ENCODE measurements at places on chromosomes 12 and 14.
A peak's percentile ranks its signal among the peaks of the same experiment; 100 is the strongest.

DNA sequence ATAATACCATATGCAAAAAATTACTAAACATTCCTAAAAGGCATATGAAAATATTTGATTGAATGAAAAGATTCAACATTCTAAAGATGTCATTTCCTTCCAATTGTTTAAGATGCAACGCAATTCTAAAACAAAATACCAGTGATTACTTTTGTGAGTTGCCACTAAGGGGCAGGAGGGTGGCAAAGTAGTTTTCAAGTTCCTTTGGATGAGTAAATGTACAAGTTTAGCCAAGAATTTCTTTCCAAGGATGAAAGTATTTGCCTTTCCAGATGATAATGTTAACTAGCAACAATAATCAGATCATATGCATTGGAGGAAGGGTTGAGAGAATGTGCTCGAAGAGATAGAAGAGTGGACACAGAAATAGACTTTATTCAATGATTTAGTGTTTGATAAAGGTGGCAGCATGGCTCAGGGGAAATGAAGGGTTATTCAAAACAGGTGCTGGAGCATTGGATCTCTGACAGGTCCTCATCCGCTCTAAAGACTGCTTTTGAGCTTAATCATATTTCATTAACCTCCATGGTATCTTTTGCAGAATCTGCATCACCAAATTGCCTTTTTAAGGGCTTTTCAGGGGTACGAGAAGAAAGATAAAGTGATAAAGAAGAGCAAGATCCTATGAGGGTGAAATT lies 678.5 kb upstream of the TBX3 start:
- no peak for DNase-seq

DNA sequence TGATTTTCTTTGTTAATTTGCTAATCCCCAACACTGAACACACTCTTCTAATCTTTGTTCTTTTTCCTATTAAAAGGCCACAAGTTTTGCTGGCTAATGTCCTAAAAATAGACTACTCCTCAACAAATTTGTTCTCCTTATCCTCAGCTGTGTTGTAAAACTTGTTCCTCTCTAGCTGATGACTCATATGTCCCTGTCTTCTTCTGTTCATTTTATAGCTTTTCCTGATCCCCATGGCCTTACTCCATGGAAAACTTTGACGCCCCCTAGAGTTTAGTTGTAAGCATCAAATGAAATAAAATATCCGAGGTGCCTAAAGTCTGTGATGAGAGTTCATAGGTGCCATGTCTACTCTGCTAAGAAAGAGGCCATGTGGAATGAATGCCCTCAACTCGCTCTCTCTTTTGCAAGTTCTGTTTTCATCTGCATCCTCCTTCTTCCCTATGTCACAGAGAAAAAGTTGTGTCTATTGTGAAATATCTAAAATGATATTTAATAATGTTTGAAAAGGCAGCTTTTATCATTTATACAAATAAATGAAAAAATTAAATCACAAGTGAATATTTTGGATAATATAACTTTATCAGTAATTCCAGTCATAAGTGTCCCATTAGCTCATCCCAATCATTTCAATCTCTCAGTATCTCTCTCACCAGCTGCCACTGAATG lies 237.9 kb downstream of the IPO8 start:
- DNase-seq, result peak; percentile 69

DNA sequence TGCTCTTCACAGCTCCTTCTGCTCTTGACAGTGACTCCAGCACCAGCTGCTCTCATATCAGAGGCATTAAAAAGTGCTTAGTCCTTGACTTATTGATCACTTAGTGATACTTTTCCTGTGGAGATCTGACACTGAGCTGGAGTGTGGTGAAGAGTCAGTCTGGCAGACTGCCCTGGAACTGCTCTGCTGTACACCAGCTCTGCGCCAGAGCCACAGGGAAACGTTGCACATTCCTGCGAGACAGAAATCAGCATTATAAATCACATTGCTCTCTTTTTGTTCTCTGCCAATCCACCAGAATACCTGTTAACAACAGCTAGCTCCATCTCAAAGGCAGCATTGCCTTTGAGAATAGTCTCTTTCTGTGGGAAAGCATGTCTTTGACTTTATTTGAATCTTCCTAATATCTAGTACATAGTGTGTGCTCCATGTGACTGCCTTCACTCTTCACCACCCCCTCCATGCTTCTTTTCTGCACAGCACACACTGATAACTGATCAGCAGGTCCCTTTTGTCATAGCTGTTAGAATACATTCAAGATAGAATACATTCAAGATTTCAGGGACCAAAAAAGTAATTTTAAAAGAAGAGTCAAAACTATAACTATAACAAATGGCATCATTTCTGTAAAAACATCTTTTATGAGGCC lies 48.2 kb upstream of the VSX2 start:
- DNase-seq, result no peak

DNA sequence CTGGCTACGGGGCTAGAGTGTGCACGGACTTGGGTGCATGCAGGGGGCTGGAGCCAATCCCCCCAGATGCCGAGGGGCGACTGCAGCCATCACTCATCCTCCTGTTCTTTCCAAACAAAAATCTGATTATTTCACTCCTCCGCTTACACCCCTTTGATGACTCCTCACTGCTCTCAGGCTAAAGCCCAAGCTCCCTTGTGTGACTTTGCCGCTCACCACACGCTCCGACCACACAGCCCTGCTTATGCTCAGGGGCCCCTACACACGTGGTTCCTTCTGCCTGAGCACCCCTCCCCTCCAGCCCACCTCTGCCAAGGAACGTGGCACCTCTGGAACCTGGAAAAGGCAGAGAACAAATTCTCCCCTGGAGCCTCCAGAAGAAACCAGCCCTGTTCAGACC lies 13.7 kb downstream of the CHFR start:
- no peak for DNase-seq

GRCh38 chr14:92768795-92769194 lies 20.4 kb upstream of the LGMN start:
- DNase-seq, result no peak

GRCh38 chr12:113134521-113134951 lies 1.0 kb downstream of the RASAL1 start:
- no peak for DNase-seq

GRCh38 chr14:81516986-81517797 lies 16.5 kb downstream of the SEL1L start:
- DNase-seq, result no peak

DNA sequence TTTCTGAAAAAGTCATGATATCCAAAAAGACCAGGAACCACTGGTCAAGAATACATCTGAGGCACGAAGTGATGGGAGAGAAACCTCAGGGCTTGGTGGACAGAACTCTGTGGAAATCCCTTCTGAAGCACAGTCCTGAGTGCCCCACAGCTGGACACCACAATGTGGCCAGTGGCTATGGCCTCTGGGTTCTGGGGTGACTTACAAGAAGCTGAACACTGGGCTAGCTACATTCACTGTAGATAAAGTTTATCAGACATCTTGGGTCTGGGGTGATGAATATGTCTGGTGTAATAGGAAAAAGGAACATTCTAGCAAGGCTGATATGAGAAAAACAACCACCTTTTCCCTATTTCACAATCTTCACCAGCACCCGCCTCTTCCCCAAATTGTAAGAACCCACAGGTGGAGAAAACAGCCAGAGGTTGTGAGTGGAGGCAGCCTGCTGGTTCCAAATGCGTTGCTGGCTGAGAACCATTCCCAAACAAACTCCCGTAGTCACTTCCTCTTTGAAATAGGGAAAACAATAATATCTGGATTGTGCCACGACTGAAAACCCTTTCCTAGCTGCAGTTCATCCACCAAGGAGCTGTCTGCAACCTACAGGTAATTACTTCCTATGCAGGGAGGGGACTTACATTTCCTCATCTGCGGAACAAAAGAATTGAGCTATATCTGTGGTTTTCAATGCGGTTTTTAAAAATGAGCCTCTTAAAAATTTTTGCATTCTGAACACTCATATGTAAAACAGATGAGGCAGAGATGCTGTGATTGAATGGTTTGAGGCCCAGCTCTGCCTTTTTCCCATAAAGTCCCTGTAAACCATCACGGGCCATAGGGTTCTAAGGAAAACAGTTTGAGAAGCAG lies 193.6 kb downstream of the SLC41A2 start:
- DNase-seq, result no peak

DNA sequence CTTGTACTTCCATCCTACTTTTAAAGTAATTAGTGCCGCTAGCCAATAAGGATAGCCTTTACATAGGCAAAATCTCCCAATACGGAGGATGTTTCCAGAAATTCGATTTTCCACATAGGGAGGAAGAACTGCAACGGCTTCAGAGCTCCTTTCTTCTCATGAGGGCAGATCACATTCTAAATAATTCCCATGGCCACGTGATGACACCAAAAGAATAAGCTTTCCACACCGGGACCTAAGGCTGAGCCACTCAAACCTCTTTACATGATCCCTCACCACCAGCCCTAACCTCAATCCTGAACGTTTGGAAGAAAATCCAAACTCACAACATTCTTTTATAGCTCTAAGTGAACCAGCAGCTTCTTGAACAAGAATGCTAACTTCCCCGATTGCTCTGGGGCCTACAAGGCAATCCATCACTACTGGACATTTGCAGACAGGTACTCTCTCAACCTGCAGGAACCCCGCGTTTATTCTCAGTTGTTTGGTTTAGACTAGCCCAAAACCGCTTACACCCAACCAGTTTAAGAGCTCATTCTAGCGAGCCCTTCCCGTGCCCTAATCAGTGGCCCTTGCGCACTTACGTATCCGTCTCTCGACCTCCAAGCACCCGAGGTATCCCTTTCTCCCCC lies 884 bp downstream of the CAPRIN2 start:
- peak; percentile 35 for DNase-seq

DNA sequence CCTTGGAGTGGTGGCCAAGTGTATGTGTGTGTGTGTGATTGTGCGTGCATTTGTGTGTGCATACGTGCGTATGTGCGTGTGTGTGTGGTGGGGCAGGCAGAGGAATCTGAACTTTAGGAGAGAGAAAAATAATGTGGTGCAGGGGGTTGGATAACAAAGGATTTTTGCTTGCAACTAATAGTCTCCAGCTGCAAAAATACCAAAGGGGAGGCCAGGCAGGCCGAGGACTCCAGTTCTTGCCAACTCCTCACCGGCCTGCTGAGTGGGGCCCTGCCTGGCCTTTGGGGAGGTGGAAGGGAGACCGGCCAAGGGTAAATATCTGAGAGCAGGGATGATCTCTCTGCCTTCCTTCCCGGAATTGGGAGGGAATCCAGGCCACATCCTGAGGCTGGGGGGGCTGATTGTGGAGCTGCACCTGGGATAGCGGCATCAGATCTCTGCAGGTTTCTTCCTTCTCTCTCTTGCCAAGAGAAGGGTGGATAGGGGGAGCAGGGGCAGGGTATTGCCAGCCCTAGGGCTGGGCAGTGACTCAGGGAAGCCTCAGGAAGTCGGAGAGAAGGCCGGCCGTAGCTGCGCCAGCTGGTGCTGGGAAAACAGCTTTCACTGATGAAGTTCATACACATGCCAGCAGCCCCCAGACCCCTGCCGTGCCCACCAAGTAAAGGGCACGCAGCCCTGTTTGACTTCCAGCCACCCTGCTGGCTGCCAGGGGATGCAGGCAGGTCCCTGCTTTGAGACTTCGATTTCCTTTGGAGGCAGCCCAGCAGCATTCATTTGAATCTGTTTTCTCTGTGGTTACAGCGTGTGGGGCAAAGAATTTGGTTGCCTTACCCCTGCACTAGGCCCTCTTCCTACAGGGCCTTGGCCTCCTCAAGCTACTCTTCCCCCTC lies 4.6 kb upstream of the LRP1-AS start:
- peak; percentile 35 for DNase-seq

GRCh38 chr14:74531467-74531866 lies 37.9 kb downstream of the ISCA2 start:
- peak; percentile 10 for DNase-seq

DNA sequence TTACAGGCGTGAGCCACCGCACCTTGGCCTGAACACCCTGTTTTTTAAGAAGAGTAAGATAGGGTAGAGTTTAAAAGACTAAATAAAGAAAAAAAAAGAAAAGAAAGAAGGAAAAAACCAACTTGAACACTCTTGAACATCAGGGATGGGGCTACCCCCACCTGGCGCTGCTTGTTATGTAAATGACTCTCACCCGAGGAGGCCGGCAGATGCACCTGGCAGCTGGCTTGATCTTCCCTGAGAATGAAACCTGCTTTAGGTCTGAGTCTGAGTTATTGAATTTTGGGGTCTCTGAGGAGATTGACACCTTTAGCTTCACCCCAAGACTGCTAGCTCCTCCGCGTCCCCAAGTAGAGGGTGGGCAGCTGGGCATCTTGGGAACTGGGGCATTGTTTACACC lies 15.5 kb upstream of the MEG3 start:
- DNase-seq, result no peak

GRCh38 chr12:1629338-1630132 lies 504 bp downstream of the WNT5B start:
- no peak for DNase-seq

DNA sequence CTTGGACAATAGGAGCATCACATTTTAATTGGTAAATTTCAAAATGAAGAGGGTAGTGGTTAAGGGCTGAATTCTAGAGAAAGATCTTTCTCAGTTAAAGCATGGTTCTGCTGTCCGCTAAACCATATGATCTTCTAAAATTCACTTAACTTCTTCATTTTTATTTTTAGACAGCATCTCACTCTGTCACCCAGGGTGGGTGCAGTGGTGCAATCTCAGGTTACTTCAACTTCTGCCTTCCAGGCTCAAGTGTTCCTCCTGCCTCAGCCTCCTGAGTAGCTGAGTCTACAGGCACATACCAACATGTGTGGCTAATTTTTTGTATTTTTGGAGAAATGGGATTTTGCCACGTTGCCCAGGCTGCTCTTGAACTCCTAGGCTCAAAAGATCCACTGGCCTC lies 226.7 kb upstream of the ABCD2 start:
- DNase-seq, result no peak

DNA sequence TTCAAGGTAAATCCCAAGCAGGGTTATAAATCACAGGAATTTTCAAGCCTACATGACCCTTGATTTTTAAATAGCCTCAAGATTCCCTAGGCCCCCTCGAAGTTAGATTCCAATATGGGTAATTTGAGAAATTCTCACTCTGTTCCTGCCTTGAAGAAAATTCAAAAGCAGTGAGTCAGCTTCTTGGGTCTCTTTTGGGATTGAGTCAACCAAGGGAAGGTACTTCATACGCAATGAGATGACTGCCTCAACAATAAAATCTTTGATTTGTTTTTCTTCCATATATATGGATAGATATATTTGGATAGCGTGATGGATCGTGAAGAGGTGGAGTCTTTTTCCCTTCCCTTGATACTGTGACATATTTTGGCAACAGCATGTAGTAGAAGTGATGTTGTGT lies 180.4 kb upstream of the ATP2B1 start:
- no peak for DNase-seq

- DNase-seq, result peak; percentile 44
These were observed 68.9 kb upstream of the NCOR2 start for GRCh38 chr12:124636138-124636978.

- no peak for DNase-seq
These were observed 88.6 kb downstream of the VCPKMT start for GRCh38 chr14:50027816-50028215.

DNA sequence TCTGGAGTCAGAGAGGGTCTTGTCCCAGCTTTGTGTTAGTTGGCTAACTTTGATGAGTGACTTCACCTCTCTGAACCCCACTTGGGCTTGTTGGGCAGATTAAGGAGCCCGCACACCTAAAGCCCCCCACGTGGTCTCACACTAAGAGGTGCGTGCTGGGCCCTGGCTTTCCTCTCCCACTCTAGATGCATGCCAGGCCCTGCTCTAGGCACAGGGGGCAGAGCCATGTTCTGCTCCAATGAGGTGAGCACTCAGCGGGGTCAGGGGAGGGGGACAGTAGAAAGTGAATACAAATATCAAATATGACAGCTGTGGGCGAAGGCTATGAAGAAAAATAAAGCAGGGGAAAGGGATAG lies 119.0 kb downstream of the GCH1 start:
- DNase-seq, result no peak

Data from ACHN (cell line).